Stimulated activated CD4-positive, alpha-beta T cell treated with anti-CD3 and anti-CD28 coated beads, TNF-alpha, amount 100 ng/mL, for 1 hour (primary cell): ENCODE measurements at places on chromosomes 5 and 9.

GRCh38 chr5:41482715-41483114 lies 27.7 kb downstream of the PLCXD3 start:
- DNase-seq: no peak

- DNase-seq: no peak
These were observed 86.9 kb upstream of the SH3PXD2B start for GRCh38 chr5:172541099-172541772.

GRCh38 chr9:134661791-134662142 lies 20.2 kb downstream of the COL5A1 start:
- DNase-seq: no peak

DNA sequence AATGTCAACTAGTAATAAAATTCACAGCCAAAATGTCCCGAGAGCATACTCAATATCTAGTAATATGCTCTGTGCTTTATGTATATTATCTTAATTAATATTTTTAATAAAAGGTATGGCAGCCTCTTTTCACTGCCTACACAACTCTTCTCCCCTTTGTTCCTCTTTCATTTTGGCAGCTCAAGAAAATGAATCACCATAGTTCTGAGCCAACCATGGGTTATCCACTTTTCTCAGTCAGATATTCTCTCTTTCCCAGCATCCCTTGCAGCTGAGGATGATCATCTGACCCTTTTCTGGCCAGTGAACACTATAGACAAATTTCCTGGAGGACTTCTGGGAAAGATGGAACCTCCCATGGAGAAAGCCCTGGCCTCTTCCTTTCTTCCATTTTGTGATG lies 8.2 kb upstream of the DOCK8 start:
- no peak for DNase-seq

- no peak for DNase-seq
These were observed 544.7 kb upstream of the PTGER4 start for GRCh38 chr5:40134883-40135520.

DNA sequence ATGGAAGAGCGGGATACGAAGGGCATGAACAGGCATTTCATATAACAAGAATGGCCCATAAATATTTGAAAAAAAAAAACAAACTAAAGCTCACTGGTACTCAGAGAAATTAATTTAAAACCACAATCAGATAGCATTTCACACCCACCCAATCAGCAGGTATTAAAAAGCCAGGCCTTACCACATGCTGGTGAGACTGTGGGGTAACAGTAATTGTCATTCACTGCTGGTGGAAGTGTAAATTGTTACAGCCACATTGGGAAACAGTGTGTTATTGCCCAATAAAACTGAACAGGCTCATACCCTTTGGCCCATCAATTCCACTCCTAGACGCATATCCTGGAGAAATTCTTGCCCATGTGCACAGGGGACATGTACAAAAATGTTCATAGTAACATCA lies 66.0 kb downstream of the PLAC8L1 start:
- no peak for DNase-seq
